Mucosa of gallbladder (tissue), 1 donor: ENCODE measurements at places on chromosomes 12 and 14. TPM values are rescaled to one million over a fixed set of nuclear protein-coding genes. Genes with fewer than 3 reads are reported as not detected.

TSHR gene
- not detected for total RNA-seq

ADAMTS20 gene
- total RNA-seq = not detected

DNA sequence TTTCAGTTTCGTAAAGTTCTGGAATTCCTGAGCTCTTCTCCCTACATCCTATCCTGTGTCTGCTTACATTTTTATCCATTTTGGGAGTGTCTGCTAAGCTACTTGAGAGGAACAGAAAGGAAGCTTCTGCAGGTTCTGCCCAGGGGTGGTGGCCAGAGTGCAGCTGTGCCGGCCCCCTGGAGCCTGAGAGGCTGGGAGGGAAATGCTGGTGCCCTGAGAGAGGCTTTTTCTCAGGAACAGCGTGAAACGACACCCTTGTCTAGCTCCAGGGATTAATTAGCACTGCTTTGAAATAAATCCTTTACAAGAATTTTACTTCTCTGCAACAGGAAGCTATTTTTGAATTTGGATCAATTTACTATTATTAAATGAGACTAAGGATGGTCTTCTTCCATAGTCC lies 165.4 kb downstream of the SLC15A5 start:
- no peak for DNase-seq

- DNase-seq = no peak
Measured at GRCh38 chr14:99604766-99605298, 825 bp upstream of the CCDC85C start.

DNA sequence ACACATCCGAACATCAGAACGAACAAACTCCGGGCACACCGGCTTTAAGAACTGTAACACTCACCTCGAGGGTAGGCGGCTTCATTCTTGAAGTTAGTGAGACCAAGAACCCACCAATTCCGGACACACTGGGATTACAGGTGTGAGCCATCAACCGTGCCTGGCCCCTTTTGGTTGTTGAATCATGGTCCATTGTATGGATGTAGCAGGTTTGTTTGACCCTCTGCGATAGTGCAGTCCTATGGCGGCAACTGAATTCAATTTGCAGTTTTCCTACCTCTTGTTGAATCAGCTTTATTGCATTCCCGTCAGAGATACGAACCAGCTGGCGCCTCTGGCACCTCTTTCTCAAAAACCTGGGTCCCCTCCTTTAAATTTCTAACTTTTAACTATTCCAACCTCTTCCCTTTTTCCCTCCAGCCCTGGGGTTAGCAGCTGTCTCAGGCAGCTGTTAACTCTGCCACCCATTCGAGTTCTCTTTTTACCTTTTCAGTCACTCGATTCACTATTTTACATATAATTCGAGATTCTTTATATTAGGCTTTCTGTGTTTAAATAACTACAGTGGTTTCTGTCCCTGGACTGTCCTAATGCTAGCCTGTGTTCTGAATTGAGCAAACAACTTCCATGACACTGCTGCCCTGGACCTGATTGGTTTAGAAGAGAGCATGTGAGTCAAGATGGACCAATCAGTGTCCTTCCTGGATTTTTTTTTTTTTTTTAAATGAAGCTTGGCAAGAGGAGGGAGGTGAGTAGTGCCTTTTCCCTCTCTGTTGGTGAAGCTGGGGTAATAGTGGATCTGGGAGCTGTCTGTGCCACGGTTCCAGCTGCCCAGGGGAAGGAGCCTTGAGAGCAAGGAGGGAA lies 261.5 kb downstream of the PCNX1 start:
- DNase-seq = no peak

DNA sequence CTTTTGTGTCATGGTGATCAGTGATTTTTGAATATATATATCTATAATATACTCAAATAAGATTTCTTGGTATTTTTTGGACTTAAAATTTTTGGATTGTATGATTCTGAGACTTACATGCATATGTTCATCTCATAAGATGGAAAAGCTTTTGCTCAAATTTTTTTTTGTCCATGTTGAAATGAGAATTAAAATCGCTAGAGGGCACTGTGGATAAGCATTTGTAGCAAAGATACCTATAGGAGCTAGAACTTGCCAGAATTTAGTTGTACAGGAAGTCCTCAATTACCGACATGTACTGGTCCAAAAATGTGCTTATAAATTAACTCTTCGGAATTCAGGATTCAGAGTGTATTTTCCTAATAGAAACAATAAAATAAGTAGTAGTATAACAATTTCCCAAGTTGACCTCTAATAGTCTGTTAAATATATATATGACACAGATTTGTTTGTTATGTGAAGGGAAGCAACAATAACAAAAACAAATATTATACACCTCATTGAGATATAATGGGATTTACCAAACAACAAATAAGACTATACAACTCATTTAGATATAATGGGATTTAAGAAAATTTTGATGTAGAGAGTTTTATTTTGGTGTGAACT lies 179.6 kb downstream of the TMEM117 start:
- no peak for DNase-seq

DNA sequence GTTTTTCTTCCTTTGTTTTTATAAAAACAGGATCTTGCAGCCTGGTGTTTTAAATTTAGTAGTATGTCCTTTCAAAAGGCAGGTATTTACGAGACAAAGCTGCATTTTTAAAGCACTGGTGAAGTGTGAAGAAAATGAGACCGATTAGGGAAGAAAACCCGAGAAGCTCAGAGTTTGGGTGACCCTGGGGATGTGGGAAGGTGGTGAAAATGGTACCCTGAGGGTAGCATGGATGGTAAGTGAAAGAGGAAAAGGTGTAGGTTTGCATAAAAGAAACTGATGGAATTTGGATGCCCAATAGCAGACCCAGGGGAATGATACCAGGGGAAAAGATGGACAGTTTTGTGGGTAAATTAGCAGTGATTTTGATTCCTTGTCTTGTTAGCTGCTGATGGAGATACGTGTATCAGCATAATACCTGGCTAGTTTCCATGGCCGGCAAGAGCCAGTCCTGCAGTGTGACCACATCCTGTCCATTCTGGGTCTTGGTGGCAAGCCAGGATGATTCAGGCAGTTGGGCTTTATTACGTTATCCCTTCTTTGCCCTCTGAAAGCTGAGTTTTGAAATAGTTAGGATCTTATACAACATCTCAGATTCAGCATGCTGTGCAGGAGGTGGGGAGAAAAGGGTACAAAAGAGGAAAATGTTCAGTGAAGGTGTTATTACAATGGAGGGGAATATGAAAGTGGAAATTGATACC lies 8.9 kb downstream of the BICD1 start:
- peak; percentile 90 for DNase-seq

GRCh38 chr14:78153064-78153341 lies 17.2 kb upstream of the NRXN3 start:
- no peak for DNase-seq

GRCh38 chr12:67783393-67783792 lies 134.8 kb downstream of the DYRK2 start:
- no peak for DNase-seq

- DNase-seq = no peak
Measured at GRCh38 chr12:104733717-104734175, 224.3 kb downstream of the SLC41A2 start.

- DNase-seq = no peak
Measured at GRCh38 chr12:76495556-76495955, 64.0 kb downstream of the OSBPL8 start.

DNA sequence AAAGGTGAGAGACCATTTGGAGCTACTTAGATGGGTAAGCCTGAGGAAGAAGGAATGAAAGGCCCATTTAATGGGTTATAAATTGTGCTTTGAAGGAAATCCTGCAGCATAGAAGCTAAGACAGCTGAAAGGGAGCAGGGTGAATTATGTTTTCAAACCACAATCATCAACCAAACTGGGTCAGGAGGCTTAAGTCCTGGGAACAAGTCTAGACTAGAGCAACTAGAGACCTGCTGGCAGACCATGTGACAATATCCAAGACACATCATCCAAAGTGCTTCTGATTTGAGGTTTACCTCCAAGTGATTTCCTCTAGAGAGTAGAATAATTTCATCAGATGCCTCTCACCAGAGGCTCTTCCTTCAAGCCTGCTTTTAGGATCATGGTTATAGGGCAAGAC lies 53.7 kb downstream of the MAP3K9 start:
- no peak for DNase-seq

MANSC1 gene
- 66.7 TPM for total RNA-seq

CACNA2D4 gene
- total RNA-seq = 8.6 TPM

GRCh38 chr14:97046967-97047366 lies 249.8 kb downstream of the VRK1 start:
- no peak for DNase-seq

TBX5 gene
- 0.20 TPM for total RNA-seq

DNA sequence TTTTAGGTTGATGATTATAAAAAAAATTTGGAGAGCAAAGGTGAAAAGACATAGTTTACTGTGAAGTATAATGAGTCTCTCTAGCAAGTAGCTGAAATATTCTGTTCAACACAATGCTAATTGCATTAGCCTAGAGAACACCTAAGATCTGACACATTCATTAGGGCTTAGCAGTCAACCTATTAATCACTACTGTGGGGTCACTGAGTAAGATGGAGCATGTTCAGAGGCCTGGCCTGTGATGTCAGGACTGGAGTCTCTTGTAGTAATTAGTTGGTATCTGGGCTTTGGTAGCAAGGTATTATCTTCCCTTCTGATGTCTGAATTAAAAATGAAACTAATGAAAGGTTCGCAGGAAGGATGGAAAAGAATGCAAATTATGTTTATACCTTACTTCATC lies 112.7 kb downstream of the SLC16A7 start:
- no peak for DNase-seq

DNA sequence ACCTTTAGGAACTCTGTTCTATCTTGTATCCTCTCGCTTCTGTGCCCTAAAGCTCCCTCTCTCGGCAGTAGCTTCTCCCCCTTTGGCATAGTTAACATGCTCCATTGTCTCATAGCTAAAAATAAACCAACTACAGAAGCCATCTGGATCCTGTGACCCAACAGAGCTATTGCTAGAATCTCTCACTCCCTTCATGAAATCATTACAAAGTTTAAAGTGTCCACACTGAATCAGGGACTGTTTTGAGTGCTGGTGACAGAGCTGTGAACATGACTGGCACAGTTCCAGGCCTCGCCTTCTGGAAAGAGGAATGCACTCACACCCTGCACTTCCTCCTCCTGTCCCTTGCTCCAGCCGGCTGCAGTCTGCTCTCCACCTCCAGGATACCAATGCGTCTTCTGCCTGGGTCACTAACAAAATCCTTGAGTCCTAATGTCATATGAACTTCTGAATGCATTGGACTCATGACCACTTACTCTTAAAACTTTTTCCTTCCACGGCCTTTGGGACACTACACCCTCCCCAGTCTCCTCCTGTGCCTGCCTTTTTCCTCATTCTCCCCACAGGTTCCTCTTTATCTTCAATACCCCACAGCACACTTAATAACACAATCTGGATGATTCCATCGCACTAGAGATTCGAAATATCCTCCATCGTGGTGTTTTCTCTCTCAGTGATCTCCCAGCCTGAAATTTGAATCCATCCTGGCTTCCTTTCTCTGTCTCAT lies 13.2 kb downstream of the PLBD1 start:
- peak; percentile 91 for DNase-seq

DNA sequence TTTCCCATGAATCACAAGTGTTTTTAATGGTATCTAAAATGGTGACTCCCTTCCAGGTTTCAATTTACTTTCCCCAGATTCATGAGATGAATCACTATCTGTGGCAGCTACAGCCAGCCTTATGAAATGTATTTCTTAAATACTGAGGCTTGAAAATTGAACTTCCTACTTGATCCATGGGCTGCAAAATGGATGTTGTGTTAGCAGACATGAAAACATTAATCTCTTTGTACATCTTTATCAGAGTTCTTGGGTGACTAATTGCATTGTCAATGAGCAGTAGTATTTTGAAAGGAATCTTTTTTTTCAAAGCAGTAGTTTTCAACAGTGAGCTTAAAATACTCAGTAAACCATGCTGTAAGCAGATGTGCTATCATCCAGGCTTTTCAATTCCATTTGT lies 250.8 kb downstream of the SLC6A15 start:
- DNase-seq = no peak

MTRFR gene
- total RNA-seq = 14.0 TPM
